ENCODE measurements at places on chromosomes 7 and 10.

DNA sequence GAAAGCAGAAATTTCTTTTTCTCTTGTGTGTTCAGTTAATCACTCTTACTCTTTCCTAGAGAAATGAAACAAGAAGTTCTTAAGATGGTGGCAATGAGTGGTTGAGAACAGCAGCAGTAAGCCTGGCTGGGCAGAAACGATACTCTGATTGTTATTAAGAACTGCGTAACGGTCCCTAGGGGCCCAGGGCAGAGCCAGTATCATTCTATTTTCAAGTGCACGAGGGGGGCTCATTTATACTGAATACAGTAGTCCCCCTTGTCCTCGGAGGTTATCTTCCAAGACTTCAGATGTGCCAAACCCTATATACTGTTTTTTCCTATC is 64.9 kb downstream of the EEPD1 start:
- no peak for DNase-seq

GRCh38 chr10:119344381-119344780 is 137.0 kb downstream of the GRK5 start:
- no peak for DNase-seq

DNA sequence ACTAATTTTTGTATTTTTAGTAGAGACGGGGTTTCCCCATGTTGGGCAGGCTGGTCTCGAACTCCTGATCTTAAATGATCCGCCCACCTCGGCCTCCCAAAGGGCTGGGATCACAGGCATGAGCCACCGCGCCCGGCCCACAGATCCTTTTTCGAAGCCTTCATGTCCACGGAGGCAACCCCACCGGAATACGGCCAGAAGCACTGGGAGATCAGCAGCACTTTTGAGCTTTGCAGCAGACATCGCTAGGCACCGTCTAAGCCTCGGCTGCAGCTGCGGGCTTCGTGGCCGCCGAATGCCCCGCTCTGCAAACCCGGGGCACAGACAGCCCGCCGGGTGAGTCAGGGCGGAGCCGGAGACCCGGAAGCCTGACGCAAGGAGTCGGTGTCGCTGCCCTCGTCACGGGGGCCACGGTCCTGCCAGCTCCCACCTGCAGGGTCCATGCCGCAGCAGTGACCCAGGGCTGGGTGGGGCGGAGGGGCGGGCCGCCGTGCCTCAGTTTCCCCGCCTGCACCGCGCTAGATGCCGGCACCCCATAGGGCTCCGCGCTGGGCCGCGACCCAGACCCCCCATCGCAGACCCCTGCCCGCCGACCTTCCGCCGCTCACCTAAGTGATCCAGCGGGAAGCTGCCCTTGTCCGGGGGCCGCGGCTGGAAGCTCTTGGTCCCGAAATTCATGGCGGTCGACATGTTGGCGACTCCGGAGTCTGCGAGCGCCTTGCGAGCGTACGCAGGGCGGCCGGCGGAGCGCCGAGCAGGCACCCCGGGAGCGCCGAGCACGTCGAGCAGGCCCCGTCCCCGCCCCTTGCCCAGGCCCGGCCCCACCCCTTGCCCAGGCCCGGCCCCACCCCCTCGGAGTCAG is at the start of gene COX19:
TSS of gene COX19 (minus strand) at position 730 of the 862 bp plus-strand sequence. CDS start at position 690, 40 bp downstream.
- no peak for DNase-seq

DNA sequence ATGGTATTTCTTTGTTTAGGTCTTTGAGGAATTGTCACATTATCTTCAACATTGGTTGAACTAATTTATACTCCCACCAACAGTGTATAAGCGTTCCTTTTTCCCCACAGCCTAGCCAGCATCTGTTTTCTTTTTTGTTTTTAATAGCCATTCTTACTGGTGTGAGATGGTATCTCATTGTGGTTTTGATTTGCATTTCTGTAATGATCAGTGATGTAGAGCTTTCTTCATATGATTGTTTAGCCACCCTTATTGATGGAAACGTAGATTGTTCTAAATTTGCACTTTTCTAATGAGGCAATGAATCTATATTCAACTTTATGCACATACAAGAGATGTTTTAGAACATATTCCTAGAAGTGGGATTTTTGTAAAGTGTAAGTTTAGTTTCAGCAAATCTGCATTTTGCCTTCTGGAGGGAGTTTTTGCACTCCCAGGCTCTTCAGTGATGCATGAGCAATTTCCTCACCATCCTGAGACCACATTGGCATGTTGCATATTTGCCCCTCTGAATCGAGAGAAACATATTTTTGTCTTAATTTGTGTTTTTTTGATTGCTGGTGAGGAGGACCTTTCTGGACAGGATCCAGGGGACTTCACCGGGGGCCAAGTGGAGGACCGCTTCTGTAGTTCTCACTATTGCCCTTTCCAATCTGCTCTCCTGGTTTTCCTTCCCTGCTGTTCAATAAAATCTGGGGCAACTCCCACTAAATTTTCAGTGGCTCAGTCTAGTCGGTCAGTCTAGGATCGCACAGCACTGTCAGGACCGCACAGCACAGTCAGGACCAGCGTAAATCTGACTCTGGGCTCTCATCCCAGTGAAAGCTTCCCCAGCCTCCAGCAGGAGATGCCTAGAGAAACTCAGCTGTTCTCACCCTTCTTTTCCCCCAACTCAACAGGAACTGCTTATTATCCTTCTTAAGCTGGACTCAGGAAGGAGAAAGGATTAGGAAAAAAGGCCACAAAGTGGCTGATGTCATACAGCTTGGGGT is 157.0 kb downstream of the PTPN20 start:
- no peak for DNase-seq

GRCh38 chr10:70692043-70692603 is 19.8 kb downstream of the ADAMTS14 start:
- DNase-seq = no peak

DNA sequence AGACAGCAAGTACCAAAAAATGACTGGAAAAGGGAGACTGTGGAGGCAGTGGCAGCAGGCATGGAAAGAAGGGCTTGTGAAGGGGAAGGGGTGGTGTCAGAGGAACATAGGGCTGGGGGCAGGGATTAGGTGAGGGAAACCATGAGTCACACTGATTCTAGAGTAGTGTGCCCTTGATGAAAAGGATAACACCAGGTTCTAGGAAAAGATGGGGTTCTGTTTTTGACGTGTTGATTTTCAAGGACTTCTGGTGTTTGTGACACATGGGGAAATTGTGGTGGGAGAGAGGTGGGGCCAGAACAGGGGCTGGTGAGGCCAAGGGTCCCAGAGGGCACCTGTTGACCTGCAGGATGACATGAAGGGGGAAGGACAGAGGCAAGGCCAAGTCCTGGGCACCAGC is 57.1 kb downstream of the FIGNL1 start:
- DNase-seq = no peak

DNA sequence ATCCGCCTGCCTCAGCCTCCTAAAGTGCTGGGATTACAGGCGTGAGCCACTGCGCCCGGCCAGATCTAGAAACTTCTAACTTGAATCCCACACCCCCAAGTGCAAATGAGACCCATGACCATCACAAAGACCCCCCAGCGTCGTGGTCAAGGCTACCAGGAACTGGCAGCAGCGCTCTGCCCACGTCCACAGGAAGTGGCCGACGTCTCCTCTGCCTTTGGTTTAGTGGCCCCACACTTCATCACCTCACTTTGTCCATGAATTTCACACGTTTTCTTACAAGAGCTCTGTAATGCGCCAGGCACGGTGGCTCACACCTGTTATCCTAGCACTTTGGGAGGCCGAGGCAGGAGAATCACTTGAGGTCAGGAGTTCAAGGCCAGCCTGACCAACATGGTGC is 53.5 kb upstream of the TNRC18 start:
- DNase-seq = no peak

DNA sequence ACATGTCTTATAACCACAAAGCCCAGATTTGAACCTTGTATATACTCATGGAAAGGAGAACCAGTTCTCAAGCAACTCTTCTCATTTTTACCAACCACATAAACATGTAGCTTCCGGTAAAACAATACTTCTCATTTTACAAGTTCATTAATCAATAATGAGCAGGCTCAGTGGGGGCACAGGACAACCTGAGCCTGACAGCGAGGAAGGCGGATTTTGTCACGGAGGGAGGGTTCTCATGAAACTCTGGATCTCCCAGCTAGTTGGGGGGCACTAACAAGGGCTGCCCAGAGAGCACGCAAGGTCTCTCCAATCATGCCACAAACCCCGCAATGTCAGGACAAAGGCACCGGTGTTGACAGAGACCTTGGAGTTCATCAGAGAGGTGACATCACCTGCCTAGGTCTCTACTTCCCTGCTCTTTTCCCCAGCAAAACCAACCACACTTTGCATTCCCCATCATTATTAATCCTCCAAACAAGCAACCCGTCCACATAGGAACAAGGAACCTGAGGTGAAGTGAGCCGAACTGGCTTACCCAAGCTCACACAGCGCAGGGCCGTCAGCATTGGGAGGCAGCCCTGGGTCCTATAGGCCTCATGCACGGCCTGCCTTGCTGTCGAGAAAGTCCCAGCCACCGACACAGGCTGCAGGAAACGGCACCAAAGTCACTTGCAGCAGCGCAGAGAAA is 192.1 kb upstream of the KLF14 start:
- DNase-seq = no peak

DNA sequence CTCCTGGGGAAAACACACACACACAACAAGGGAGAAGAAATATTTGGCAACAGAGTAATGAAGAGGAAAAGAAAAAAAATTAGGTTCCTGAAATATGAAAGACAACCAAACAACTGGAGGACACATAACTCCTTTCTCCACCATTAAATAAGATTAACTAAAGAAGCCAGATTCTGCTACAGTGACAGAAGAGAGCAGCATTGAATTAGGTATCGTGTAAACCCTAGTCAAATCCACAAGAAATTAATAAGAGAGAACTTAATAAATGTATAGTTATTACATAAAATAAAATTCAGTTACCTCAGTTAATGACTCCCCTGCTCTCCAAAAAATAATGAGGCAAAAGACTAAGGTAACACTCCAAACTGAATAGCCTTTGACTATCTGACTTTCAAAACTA is 306.7 kb downstream of the CRPPA start:
- DNase-seq = no peak

DNA sequence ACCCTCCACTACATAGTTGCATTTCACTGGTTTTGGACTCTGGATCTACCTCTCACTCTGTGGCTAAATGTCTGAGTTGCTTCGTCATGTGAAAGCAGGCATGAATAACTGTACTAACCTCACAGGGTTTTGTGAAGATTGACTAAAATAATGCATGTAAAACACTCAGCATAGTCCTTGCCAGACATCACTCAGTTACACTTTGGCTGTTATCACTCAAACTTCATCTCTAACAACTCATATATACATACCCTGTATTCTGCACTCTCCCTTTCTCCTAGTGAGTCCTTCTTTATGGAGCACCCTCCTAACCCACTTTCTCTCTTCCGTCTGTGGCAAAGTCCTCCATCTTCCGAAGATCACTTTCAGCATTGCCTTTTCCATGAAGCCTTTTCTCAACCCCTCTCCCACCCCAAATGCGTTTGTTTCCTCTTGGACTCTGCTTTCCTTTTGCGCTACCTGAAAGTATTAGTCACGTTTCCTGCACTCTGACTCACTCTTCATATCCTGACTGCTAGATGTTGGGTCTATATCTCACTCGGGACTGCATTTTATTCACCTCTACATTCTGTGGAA is 72.6 kb downstream of the OSBPL3 start:
- no peak for DNase-seq

DNA sequence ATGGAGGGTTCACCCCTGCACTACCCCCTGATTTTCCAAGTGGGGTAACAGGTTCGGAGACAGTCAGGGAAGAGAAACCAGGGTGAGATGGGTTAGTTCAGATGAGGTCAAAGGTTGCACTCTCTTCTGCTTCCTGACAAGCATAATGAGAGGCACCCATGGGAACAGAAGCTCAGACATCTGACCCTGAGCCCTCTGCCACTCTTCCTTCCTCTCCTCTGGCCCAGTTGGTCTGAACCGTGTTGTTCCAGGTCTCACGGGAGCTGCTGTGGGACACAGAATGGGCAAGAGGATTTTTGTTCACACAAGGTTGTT is 38.4 kb downstream of the DNAJB12 start:
- no peak for DNase-seq

GRCh38 chr7:74059681-74060588 is 23.7 kb upstream of the LIMK1 start:
- peak; percentile 87 for DNase-seq

DNA sequence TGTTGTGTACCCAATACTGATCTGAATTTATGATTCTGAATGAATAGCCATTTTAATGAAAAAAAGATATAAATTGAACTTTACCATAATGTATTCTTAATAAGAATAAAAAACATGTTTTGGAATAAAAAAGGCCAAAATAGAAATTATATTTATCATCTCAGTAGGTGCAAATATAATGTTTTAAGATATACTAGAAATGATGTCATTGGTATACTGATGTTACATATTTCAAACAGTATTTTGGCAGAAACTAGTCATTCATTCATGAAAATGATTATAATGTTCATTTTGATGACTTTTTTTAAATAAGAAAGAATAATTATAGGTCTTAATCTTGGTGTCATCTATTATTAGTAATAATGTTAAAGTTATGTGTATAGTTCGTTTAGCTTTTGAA is 9.2 kb downstream of the PCGF5 start:
- DNase-seq = no peak

GRCh38 chr10:100519311-100520051 is at the start of gene SEC31B:
TSS of gene SEC31B (minus strand) at chr10:100519861. CDS start at chr10:100516952, 2,909 bp downstream.
- DNase-seq = no peak

- no peak for DNase-seq
These were observed 23.7 kb upstream of the CUBN start for GRCh38 chr10:17153321-17153720.

DNA sequence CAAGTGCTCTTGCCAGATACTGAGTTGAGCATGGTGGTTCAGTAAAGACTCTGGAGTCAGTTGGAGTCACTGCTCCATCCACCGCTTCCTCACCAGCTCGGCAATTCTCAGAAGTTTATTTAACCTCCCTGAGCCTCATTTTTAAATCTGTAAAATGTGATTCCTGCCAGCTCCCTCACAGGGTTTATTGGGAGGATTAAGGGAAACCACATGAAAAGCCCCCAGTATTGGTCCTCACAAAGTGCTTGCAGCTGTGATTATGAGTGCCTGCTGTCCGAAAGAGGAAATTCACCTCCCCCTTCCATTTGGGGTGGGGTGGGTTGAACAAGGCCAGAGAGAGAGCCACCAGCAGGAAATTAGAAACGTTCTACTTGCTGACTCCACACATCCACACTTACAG is 99.0 kb downstream of the AOAH start:
- DNase-seq = no peak

DNA sequence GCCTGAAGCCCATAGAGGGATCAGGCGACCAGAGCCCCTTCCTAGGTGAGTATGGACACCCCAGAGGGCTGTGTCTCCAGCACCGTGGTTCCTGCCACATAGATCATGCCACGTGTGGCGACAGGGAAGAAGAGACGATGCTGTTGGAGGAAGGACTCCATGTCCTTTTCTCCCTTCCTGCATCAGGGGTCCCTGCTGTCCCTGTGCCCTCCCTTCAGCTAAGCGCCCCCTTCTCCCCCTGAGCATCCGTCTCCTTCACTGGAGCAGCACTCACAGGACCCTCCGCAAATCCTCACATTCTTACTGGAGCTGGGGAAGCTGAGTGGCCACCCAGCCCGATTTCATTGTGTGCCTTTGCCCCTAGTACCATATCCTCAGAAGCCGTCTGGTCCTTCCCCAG is 85.6 kb upstream of the NPS start:
- DNase-seq = no peak

All from RWPE2 (cell line).